ENCODE measurements at places on chromosomes 7 and 10.

DNA sequence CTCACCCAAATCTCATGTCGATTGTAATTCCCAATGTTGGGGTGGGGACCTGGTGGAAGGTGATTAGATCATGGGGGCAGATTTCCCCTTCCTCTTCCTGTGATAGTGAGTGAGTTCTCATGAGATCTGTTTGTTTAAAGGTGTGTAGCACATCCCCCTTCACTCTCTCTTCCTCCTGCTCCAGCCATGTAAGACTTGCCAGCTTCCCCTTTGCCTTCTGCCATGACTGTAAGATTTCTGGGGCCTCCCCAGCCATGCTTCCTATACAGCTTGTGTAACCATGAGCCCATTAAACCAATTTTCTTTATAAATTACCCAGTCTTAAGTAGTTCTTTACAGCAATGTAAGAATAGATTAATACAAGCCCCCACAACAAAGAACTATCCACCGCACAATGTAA is 109.9 kb upstream of the JAZF1 start:
- no peak for DNase-seq

DNA sequence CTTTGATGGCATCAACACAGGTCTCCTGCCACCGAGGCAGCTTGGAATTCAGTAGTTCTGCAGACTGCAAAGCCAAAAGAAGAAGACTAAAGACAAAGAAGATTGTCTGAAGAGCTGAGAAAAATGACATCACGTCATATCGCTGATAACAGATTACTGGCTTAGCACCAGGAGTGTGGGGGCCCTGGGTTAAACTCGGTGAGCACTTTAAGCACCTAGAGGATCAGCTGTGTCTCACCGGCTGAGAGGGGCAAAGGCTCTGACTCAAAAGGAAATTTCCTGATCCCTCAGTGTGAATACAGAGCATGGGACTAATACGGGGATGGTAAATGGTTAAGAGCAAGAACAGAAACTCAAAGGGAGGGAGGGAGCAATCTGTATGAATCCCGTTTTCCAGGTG is 30.7 kb downstream of the BRI3 start:
- DNase-seq = no peak

- no peak for DNase-seq
Measured at GRCh38 chr7:64871761-64872160, 31.3 kb upstream of the ZNF273 start.

DNA sequence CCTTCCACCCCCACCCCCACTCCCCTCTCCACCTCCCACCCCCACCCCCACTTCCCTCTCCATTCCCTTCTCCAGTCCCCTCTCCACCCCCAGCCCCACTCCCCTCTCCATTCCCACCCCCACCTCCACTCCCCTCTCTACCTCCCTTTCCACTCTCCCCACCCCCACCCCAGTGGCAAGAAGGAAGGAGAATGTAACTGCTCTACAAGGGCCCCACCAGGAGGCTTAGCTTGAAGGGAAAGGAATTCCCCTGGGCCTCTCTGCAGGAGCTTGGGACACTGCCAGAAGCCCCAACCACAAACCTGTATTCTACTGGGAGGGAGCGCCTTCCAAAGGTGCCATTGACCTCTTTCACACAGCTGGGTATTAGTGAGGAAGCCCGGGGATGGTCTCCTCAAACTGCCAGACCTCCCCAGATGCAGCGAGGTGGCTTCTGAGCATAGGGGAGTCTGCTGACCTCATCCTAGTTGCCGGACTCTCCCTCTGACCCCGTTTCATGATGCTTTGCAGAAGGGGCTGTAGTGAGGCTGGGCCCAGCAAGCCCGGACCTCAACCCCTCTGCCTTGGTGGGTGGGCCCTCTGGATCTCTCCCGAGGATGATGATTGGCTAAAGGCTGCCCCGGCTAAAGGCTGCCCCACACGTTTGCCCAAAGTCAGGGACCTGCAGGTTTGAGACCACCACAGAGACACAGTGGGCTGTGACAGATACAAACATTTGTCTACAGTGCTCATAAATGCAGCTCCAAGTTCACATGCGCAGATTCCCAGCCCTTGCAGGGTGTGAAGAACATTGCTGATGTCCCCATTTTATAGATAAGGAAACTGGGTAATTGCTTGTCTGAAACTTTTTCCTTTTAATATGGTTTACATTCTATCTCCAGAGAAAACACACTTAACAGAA is 2.9 kb downstream of the DEPP1 start:
- no peak for DNase-seq

DNA sequence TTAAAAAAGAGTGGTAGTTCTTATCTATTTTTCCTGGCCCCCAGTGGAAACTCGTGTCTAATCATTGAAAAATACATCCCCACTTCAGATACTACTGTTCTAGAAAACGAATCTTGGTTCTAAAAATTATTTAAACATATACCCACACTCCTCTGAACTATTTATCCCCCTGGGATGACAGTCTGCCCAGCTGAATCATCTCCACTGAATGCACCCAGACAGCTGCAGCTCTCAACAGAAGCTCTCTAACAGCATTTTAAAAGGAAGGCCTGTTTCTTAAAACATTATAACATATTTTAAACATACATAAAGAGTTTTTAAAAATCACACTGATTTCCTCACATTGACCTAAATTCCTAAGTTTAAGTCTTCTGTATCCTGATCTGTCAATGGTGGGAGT is 544.6 kb upstream of the PHF14 start:
- no peak for DNase-seq

GRCh38 chr7:150569245-150569955 is 2.2 kb downstream of the GIMAP4 start:
- no peak for DNase-seq

- DNase-seq = no peak
Measured at GRCh38 chr10:3783682-3784432, 1.2 kb downstream of the KLF6 start.

DNA sequence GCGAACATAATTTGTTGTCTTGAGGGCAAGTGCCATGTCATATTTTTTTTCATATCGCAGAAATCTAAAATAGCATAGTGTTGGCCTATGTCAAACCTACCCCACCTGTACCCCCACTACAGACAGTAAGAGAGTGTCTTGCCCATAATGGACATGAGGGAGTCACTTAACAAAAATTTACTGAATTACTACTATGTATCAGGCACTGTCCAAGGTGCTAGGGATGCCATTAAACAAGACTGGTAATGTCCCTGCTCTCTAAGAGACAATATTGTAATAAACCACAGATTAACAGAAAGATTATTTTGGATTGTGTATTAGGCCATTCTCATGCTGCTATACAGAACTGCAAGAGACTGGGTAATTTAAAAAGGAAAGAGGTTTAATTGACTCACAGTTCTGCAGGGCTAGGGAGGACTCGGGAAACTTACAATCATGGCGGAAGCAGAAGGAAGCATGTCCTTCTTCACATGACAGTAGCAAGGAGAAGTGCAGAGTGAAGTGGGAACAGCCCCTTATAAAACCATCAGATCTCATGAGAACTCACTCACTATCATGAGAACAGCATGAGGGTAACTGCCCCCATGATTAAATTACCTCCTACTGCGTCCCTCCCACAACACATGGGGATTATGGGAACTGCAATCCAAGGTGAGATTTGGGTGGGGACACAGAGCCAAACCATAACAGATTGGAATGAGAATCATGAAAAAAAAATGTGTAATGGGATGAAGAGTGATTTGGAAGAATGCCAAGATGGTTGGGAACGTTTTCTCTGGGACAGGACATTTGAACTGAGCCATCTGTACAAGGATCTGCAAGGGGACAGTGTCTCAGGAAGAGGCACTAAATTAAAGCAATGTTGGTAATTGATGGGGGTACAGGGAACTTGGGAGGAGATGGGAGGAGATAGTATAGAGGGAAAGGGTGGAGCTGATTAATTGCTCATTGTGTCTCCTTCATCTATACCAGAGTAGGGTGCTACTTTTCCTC is 108.5 kb downstream of the FAM107B start:
- DNase-seq = no peak

GRCh38 chr7:83119026-83119382 is 43.7 kb downstream of the PCLO start:
- DNase-seq = no peak

GRCh38 chr7:69860486-69860885 is 262.2 kb downstream of the AUTS2 start:
- no peak for DNase-seq

GRCh38 chr7:16846601-16847165 is 35.1 kb downstream of the AGR3 start:
- no peak for DNase-seq

- no peak for DNase-seq
Measured at GRCh38 chr7:102898532-102898859, 14.3 kb upstream of the LRRC17 start.

GRCh38 chr7:90412458-90413184 is 9.4 kb downstream of the CLDN12 start:
- no peak for DNase-seq

DNA sequence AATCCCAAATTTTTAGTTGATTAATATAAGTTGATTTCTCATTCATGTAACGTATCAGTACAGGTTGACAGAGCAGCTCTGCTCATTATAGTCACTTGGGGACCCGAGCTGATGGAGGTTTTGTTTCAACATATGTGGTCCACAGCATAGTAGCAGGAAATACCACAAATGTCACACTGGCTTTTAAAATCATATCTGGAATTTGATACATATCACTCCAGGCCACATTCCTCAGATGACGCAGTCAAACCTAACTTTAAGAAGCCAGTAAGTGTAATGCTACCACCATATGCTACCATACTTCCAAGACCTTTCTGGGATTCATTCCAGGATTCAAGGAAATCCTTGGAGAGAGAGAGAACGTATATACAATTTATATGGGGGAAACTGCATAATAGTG is 156.3 kb downstream of the PHF14 start:
- DNase-seq = no peak

- DNase-seq = no peak
Measured at GRCh38 chr10:33276282-33276923, 58.1 kb downstream of the NRP1 start.

GRCh38 chr10:8352171-8353075 is 297.9 kb downstream of the GATA3 start:
- DNase-seq = no peak

- DNase-seq = no peak
Measured at GRCh38 chr10:120606051-120606764, 149.2 kb downstream of the PLPP4 start.

- DNase-seq = no peak
Measured at GRCh38 chr10:89531359-89531758, 4.0 kb downstream of the SLC16A12 start.

- DNase-seq = no peak
Measured at GRCh38 chr7:83593921-83594475, 54.9 kb downstream of the SEMA3E start.

DNA sequence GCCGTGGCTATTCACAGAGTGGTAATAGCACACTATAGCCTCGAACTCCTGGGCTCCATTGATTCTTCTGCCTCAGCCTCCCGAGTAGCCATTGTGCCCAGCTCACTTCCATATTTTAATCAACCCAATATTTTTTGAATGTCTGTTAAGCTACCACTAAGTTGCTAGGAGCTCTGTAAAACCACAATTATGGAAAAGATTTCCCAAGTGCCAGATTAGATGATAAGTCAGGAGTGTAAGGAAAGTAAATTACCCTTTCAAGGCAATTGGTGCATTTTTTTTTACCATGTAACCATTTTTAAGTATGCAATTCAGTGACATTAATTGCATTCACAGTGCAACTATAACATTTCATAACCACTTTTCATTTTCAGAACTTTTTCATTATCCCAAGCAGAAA is 87.5 kb upstream of the GATAD1 start:
- no peak for DNase-seq

DNA sequence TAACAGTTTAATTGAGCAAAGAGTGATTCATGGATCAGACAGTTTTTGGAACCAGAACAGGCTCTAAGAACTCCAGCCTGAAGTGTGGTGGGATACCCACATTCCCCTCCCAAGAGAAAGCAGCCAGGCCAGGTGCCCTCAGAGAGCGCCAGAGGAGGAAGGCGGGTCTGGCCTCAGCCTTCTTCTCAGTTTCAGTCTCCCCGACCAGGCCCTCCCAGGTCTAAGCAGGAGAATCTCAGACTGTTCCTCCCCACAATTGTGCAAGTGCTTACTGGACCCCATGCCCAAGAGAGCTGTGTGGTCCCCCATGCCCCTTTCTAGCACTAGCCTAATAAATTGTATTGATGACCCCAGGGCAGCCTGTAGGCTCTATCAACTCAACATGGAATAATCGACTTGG is 25.6 kb downstream of the PPIF start:
- no peak for DNase-seq

DNA sequence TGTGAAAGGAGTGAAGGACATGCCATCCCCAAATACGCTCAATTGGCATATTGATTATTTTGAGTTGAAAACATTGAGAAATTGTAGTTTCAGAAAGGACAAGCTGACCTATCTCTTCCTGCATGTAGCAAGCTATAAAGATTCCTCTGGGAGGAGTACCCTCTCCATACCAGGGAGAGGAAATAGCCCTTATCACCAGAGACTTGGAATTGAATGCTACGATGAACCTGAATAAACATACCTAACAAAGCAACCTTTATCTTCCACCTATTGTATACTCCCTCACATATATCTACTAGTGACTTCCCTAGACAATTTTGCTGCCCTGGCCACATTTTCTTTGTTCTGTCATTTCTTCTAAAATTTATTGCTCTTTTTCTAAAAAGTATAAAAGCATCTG is 150.2 kb upstream of the EEPD1 start:
- DNase-seq = no peak

- no peak for DNase-seq
Measured at GRCh38 chr10:24333736-24334135, 124.8 kb downstream of the KIAA1217 start.

DNA sequence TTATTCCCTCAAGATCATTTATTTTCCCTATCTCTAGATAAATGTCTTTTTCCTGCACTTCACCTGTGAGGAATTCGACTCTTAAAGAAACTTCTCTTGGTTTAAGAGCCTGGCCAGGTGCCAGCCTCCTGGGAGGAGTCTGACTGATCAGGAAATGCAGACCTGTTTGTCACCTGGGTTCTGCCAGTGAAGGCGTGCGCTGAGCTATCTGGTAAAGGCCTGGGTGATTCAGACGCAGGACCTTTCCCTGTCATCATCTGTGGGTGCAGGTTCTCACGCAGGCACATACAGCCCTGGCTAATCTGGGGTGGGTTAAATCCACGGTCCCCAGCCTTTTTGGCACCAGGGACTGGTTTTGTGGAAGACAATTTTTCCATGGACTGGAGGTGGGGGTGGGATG is 65.3 kb upstream of the AQP1 start:
- no peak for DNase-seq

GRCh38 chr10:3494131-3494837 is 290.7 kb downstream of the KLF6 start:
- no peak for DNase-seq

GRCh38 chr10:63636812-63637211 is 115.6 kb downstream of the REEP3 start:
- no peak for DNase-seq

- no peak for DNase-seq
Measured at GRCh38 chr7:120412139-120413050, 139.4 kb downstream of the KCND2 start.

GRCh38 chr7:130897515-130898419 is 163.8 kb upstream of the KLF14 start:
- DNase-seq = no peak
